ENCODE measurements at places on chromosomes 11 and 22. TPM values are rescaled to one million over a fixed set of nuclear protein-coding genes. Genes with fewer than 3 reads are reported as not detected.
A peak's percentile ranks its signal among the peaks of the same experiment; 100 is the strongest.

GRCh38 chr11:95239871-95240649 is 9.1 kb upstream of the SESN3 start:
- no peak for DNase-seq

PLXNB2 gene
- total RNA-seq = 70.6 TPM

GRCh38 chr11:34192481-34193401 is 87.3 kb downstream of the NAT10 start:
- DNase-seq = peak; percentile 79

- peak; percentile 56 for DNase-seq
These were observed 14.7 kb downstream of the LINC01488 start for GRCh38 chr11:69496202-69496557.

DNA sequence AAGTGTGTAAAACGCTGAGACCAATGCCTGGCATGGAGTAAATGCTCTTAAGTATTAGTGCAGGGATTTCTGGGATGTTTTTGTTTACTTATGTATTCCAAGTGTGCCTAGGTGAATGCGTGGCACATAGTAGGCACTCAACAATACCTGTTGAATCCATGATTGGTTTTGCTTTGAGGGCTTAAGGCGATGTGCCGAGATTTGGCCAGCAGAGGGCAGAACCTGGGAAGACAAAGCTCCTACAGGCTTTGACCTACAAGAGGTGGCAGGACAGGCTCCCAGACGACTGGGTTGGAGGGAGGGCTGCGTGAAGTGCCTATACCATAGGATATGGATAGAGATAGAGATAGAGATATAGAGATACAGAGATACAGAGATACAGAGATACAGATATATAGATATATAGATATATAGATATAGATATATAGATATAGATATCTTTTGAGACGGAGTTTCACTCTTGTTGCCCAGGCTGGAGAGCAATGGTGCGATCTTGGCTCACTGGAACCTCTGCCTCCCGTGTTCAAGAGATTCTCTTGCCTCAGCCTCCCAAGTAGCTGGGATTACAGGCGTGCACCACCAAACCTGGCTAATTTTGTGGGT is 13.9 kb downstream of the KCNE3 start:
- DNase-seq = peak; percentile 72

GLYATL2 gene
- total RNA-seq = not detected

GRCh38 chr11:4482445-4482844 is at the start of gene OR52K1:
OR52K1 (plus strand) TSS chr11:4482646; CDS start chr11:4488901, 6,255 bp downstream.
- peak; percentile 39 for DNase-seq

KCNJ1 gene
- total RNA-seq = not detected

CECR2 gene
- total RNA-seq = 6.4 TPM

DNA sequence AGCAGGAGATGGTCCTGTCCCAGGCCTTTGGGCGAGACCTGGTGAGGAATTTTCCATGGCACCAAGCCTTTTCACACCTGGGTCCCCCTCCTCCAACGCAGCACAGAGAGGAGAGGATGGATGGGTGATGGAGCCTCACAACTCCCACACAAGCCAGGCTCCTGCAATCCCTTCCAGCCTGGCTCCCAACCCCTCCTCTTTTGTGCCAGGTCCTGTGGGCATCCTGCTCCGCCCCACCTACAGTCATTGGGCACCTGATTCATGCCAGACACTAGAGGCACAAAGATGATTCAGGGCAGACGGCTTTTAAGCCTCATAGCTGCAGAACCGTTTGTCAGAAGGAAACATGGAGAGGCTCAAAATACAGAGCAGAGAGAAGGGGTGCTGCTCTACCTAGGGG is 16.1 kb upstream of the MYRF start:
- no peak for DNase-seq

DNA sequence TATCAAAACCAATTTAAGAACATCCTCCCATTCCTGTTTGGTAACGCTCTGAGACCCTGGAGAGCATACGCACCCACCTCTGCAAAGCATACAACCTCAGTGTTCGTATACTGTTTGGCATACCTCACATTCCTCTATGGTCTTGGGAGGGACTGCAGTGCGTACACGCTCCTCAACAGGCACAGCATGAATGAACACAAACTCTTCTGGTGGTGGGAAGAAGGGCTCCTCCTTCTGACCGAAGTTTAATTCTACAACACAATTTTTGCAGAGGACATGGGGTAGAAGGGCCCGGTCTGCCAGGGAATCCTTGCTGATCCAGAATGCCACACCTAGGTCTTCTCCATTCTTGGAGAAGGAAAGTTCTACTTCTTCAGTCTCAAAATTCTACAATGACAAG is 5.3 kb downstream of the HNRNPUL2 start:
- no peak for DNase-seq

DNA sequence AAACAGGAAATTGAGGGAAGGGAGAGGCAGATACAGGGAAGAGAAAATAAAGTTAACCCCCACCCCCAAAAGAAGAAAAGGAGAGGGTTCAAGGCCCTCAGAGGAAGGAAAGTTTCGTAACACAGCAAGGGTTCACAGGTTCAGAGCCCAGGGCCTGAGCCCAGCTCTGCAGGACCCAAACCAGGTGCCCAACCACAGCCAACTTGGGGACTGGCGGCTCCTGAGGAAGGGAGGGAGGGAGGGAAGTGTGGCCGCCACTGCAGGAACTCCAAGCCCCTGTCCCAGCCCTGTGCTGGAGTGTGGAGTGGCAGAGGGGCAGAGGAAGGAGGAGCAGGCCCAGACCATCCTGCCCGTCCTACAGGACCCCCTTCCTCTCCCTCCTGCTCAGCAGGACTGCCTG is 59.2 kb downstream of the ELFN2 start:
- DNase-seq = no peak

- DNase-seq = no peak
These were observed 19.0 kb downstream of the TRIM5 start for GRCh38 chr11:5665746-5666401.

SAA4 gene
- total RNA-seq = not detected

DNA sequence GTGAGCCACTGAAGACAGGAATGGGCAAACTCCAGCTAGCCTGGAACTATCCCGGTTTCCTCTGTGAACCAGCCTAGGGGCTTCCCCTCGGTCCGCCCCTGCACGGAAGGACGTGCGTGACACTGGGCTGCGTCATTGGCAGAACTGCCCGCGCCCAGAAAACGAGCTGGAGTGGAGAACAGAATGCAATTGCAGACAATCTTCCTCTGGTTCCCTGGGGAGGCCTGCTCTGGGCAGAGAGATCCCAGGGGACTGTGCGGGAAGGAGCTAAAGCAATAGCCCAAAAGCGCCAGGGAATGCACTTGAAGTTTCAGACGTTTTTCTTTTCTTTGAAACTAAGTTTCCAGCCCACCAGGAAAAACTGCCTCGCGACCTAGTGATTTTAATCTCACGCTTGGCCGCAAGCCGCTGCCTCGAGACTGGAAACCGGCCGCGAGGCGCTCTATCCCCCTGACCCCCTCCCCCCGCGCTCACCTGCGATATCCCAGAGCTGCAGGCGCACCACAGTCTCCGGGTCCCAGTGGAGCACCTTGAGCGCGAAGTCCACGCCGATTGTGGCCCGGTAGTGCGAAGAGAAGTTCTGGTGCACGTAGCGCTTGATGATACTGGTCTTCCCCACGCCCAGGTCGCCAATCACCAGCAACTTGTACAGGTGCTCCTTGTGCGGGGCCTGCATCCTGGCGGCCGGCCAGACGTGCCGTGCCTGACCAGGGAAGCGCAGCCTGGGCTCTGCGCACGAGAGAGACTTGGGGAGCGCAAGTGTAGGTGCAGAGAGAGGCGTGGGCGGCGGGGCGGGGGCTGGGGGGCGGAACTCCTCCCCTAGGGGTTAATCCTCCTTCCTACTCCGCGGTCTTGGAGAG is at the start of gene RAB38:
TSS of gene RAB38 (minus strand) at position 735 of the 860 bp plus-strand sequence. CDS start at position 676, 59 bp downstream.
- peak; percentile 83 for DNase-seq

DNA sequence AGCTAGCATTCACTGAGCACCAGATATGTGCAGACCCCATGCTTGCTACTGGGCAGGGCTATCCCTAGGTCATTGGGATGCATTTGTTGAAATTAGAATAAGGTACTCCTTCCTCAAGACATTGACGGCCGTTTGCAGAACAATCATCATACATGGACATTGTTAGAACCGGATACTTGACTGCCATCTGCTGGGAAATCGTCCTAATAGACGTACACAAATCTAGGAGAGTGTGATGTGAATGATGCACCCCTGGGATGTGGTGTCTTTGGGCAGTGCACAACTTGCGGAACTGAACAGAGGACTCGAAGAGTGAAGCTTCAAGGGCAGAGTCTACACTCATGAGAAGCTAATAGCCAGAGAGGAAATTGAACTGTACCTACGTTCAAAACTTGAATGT is 35.9 kb downstream of the MYO18B start:
- DNase-seq = no peak

DNA sequence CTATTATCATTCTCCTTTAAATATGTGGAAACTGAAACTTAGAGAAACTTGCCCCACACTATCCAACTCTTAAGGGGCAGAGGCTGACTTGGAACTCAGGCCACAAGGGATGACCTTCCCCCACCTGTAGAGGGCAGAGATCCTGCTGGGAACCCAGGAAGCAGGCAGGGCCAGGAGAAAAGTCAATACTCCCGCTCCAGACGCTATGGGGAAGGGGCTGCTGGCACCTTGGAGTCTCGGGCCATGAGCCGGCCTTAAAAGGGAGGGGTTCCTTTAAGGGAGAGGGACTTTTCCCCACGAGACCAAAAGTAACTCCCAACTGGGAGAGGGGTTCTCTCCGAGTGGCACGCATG is 620 bp upstream of the ANO5 start:
- no peak for DNase-seq
